ENCODE measurements at places on chromosomes 6 and 20.

GRCh38 chr6:44974511-44974910 lies 353.6 kb upstream of the RUNX2 start:
- DNase-seq, result no peak

- DNase-seq, result no peak
Measured at GRCh38 chr20:47810721-47811347, 25.6 kb upstream of the SULF2 start.

GRCh38 chr20:13515291-13515690 lies 123.4 kb downstream of the TASP1 start:
- no peak for DNase-seq

- no peak for DNase-seq
Measured at GRCh38 chr6:126048635-126049034, 62.3 kb downstream of the TRMT11 start.

GRCh38 chr20:54668271-54669039 lies 193.1 kb downstream of the DOK5 start:
- DNase-seq, result peak; percentile 23

- DNase-seq, result no peak
Measured at GRCh38 chr6:130995783-130996447, 67.1 kb downstream of the EPB41L2 start.

GRCh38 chr20:9510911-9511310 lies 3.5 kb upstream of the LAMP5 start:
- no peak for DNase-seq

GRCh38 chr6:35586542-35586941 lies 73.8 kb upstream of the TULP1 start:
- DNase-seq, result no peak

GRCh38 chr6:130368576-130368975 lies 2.8 kb downstream of the TMEM200A start:
- no peak for DNase-seq

DNA sequence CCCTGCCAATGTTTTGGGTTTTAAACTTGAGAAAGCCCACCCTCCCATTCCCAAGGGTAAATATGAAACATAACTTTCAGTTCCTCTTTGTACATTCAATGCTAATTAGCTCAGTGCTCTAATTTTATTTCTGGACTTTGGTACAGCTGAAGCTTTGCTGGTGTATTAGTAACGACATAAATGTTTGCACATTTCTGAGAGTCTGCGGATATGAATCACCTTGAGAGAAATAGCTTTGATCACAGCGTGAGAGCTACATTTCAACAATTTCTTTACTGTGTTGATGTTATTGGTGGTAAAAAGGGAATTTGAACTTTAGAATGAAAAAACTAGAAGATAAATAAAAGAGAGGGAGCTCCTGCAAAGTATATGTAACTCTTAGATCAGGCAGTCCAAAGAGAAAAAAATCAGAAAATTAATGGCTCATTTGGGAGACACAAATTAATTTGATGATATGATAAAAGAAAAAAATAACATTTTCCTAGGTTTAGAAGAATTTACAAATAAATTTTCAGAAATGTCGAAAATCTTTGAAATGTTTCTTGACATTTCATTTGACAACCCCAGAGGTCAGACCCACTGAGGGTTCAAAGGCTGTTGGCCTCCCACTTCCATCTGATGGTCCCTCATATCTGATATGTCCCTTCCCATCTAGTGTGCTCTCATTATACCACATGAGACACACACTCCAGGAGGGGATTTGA lies 38.5 kb upstream of the CAP2 start:
- DNase-seq, result no peak

GRCh38 chr6:114431641-114432040 lies 88.8 kb upstream of the HS3ST5 start:
- no peak for DNase-seq

GRCh38 chr6:5996714-5997419 lies 9.9 kb downstream of the NRN1 start:
- DNase-seq, result peak; percentile 44

DNA sequence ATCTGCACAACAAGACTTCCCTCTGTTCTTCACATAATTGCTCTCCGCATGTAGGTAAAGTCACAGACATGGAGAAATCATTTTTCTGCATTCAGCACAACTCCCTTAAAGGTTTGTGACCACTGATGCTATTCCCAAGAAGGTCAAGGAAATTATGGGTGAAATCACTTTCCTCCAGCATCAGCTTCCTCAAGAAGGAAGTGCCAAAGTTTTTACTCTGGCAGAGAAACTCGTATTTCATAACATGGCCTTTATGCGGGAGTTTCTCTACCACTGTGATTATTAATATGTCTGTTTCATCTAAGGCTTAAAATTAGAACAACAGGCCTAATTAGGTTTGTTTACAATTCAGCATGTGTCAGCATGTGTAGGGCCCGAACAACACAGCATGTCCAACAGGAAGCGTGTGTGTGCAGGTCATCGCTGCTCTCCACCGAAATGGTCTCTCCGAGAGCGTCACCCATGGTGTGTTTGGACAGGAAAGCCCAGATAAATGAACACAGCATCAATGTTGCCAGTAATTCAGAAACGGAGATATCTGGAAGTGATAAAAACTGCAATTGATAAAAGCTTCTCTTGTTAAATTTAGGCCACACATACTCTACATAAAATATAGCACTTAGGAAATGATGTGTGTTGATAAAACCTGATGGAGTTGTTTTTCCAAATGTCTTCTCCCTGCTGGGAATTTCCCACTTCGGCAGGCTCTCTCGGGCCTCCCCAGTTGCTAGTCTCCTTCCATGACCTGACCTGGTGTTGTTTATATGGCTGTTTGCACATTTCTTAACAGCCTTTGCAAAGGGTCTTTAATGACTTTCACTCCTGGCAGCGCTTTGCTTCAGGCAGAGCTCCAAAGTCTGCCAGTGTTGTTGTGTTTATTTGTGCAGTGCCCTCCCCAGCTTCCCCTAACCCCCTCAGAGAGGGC lies 265.1 kb upstream of the CEP162 start:
- no peak for DNase-seq

GRCh38 chr20:59813126-59813947 lies 120.1 kb downstream of the SYCP2 start:
- DNase-seq, result no peak

GRCh38 chr6:109284675-109285074 lies 97.6 kb downstream of the CD164 start:
- no peak for DNase-seq

- no peak for DNase-seq
Measured at GRCh38 chr6:126812651-126813050, 305.8 kb upstream of the RSPO3 start.

- DNase-seq, result no peak
Measured at GRCh38 chr6:16089232-16090062, 39.4 kb upstream of the MYLIP start.

- DNase-seq, result no peak
Measured at GRCh38 chr20:21063276-21063675, 42.9 kb downstream of the LINC00237 start.

DNA sequence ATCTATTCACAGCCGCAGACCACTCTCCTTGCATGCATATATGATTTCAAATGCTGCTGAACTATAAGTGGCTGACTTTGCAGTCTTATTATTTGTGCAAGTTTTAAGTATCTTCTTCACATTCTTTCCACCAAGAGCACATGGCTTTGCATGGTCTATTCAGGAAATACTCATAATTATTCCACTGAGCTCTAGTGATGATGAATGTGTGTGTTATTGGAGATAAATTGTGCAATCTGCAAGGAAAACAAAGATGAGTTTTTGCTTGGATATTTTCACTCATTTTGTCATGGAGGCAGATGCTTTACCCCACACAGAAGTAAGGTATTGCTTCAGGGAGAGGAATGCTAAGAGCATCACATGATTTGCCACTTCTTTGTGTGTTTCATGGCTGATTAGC lies 764.6 kb downstream of the TBC1D32 start:
- DNase-seq, result no peak

DNA sequence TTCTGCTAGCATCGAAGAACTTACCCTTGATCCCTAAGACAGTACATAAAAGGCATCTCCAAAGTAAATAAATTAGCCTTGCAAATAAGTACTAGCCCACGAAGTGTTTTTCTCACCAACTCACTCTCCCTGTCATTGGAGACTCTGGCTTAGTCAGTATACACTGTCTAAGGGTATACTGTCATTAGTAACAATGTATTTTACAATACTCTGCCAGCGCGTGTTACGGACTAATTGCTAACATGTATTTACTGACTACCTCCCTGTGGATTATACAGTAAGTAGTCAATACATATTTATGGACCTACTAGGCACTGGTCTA lies 72.1 kb downstream of the NFATC2 start:
- no peak for DNase-seq

GRCh38 chr6:52787917-52788316 lies 15.7 kb downstream of the GSTA1 start:
- no peak for DNase-seq

DNA sequence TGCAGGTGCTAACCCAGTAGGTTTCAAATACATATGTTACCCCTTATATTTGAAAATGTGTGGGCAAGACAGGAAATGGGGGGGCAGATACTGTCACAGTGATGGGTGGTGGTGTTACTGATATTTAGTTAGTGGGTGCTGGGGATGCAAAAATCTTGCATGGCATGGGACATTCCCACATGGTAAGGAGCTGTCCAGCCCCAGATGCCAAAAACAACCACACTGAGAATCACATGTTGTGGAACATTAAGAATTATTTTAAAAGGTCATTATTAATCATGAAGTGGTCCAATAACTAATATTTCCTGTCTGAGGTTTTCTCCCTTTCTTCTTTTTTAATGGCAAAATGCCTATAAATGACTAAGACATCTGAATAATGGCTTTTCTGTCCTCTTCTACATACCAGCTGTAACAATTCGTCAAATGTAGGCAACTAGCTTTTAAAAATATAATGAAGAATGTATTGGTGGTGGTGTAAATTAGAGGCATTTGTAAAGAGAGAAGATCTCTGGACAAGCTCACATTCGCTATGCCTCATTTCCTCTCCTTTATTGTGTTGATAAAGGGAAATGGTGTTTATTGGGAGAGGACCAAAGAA lies 57.3 kb upstream of the SLC35B3 start:
- DNase-seq, result no peak

- no peak for DNase-seq
Measured at GRCh38 chr6:66149132-66149531, 442.1 kb upstream of the EYS start.

DNA sequence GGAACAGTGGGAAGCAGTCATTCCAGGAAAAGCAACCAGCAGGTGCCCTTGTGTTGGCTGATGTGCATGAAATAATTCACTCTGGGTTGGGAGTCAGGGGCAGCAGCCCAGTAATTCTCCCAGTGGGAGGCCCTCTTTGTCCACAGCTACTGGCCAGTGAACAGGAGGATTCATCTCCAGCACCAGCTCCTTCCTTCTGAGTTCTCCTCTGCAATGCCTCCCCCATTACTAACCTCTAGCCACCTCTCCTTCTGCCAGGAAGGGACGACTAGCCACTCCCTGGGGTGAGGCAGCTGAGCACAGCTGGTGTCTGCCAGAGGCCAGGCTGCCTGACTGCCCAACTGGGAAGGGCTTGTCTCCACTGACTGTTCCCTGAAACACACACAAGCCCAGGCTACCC lies 12.5 kb upstream of the R3HDML start:
- no peak for DNase-seq

GRCh38 chr20:48638546-48638945 lies 189.3 kb downstream of the PREX1 start:
- DNase-seq, result no peak

DNA sequence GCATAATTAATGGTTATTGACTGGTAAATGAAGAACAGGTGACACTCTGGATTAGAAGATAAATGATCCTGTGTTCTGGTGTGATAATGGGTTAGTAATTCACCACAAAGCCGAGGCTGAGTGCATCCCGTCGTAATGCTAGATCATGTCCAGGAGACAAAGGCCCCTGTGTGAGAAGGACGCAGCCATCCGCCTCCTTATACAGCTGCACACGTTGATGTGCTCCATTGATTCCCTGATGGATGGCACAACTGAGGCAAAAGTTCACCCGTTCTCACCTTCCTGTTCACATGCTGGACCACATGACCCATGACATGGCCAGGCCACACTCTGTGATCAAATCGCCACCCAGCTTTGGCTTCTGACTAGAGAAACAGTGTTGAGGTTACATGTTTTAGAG lies 136.1 kb downstream of the FOXC1 start:
- DNase-seq, result no peak

- DNase-seq, result no peak
Measured at GRCh38 chr6:161696801-161697200, 422.9 kb upstream of the AGPAT4 start.

DNA sequence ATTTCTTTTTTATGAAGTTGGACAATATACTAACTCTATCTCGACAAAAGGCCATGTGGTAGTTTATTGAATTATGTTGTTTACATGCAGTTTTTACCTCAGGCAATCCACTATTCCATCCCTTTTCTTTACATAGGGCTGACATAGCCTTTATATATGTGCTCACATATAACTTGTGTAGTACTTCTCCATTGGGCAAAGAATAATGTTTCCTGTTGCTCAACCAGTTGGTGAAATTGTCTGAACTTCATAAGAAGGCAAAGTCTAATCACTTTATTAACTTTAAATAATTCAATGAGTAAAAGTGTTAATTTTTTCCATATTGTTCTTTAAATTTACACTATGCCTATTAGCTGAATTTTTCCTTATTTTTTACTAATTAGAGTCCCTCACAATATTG lies 1272.1 kb downstream of the EPHA7 start:
- no peak for DNase-seq

- no peak for DNase-seq
Measured at GRCh38 chr6:165717732-165718465, 54.9 kb upstream of the PDE10A start.

GRCh38 chr6:156485150-156485549 lies 292.0 kb upstream of the ARID1B start:
- DNase-seq, result no peak

DNA sequence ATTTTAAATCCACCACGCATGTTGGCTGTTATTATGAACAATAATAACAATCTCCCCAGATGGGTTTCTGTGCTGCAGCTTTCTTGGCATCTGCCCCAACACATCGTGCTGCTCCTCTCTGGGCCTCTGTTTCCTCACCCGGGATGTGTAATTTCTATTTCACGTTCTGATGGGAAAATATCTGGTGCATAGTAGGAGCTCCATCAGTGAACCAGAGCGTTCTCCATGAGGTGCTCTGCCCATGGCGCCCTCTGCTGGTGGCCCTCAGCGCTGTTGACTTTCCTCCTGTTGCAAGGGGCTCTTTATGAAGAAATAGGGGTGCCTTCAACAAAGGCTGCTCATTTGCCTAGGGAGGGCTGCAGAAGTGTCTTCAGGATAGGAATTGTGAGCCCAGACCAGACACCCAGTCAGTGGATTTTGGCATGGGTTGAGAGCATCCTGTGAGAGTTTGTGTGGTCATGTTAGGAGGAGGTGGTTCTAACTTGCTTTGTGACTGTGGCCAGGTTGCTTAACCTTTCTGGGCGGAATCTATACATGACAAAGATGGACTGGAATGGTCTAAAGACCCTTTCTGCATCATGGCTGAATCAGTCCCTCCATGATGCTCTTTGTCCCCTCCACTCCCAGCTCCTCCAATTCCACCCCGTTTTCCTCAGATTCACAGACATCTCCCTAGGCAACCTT lies 8.1 kb downstream of the SCRT2 start:
- peak; percentile 61 for DNase-seq

- no peak for DNase-seq
Measured at GRCh38 chr6:40408786-40409542, 178.2 kb downstream of the LRFN2 start.

- no peak for DNase-seq
Measured at GRCh38 chr6:151452750-151453427, 963 bp upstream of the RMND1 start.

All from activated T-cell treated with anti-CD3 and anti-CD28 coated beads, Interleukin-2, amount 50 U/mL, for 1 hour (primary cell).